ENCODE measurements at places on chromosomes 5 and 9.

DNA sequence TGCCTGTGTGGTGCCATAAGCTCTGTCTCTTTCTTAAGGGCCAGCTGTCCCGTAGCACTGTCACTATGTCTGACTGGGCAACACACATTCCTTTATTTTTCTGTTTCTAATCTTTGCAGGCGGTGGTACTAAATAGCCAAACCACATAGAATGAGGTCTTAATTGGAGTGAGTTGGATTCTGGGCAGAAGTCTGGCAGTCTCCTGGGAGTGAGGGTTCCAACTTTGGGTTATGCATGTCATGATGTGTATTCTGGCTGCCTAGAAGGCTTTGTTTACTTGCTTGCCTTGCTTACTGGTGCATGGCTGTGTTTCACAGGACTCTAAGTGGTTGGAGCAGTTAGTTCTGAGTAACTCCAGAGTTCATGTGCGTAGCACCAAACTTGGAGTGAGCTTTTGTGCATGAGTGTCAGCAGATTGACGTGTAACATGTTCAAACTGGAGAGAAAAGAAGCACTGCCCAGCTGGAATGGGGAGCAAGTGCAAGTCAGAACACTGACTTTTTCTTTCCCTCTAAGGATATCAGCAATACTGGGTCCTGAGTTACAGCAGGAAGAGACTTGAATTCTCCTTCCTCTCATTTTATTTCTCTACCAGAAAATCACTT lies 185.8 kb downstream of the PCSK1 start:
- no peak for DNase-seq

DNA sequence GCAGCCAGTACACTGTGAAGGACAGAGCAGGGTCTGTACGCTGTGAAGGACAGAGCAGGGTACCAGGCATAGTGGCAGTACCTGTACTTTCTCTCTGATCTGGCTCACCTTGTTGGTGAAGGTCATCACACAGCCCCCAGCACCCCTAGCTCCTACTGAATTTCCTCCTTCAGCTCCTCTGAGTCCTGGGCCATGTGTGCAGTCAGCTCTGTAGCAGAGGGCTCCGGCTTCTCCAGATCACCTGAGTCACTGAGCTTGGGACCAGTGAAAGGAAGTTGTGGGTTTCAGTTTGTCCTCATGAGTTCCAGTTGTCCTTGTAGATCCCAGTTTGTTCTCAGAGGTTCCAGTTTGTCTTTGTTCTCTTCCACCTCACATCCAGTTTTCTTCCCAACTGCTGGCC lies 5.5 kb downstream of the NUDT2 start:
- DNase-seq, result no peak

- DNase-seq, result no peak
These were observed 214.4 kb upstream of the S1PR3 start for GRCh38 chr9:88776717-88777497.

DNA sequence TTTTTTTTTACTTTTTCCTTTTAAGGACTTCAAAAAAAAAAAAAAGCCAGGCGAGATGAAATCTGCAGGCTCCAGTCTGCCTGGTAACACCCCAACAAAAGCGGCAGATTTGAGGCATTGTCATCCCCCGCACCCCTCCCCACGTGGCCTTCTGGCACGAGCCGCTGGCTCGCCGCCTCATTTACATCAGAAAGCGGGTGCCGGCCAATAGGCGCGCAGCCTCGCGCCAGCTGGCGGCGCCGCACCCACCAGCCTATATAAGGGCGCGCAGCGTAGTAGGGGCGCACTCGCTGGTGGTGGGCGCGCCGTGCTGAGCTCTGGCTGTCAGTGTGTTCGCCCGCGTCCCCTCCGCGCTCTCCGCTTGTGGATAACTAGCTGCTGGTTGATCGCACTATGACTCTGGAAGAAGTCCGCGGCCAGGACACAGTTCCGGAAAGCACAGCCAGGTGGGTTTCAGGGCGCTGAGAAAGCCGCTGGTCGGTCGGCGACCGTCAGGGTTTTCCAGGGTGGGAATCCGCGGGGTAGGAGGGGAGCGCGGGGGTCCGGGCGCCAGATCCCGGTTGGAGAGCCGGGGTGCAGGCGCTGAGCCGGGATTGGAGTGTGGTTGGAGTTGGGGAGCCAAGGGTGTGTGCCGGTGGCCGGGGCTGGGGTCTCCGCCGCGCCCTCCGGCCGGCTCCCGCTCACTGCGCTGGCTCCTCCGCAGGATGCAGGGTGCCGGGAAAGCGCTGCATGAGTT lies at the start of gene GADD45G:
TSS of gene GADD45G (plus strand) at position 284 of the 736 bp plus-strand sequence. CDS start at position 394, 110 bp downstream.
- DNase-seq, result peak; percentile 84

GRCh38 chr9:10704720-10705119 lies 91.9 kb upstream of the PTPRD start:
- no peak for DNase-seq

- DNase-seq, result no peak
These were observed 24.4 kb upstream of the GAS1 start for GRCh38 chr9:86971742-86972141.

DNA sequence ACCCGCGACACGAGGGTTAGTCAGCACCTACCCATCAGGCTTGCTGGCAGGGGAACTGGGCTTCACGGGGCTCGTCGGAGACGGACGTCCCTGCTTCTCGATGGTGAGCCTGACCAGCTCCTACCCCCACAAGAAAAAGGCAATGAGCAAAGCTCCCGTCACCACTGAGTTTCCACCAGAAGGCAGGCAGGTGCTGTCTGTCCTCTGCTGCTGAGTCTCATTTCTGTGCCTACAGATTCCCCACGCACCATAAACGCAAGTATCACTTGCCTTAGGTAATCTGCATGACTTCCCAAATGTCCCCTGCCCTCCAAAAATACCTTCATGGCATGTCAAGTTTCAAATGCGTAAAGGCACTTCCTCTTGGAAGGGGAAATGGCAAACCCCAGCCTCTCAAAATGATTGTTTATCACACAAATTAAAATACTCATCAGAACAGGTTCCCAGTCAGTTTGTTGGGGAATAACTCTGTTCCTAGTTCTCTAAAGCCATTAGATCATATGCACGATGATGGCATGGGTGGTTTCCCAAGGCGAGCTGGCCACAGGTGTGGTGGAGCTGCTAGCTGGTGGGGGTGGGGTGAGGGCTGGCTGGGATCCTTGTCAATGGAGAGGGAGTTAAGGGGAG lies 85.0 kb downstream of the PRRT1B start:
- no peak for DNase-seq

GRCh38 chr9:110027671-110028081 lies 180.3 kb downstream of the C9orf152 start:
- no peak for DNase-seq

DNA sequence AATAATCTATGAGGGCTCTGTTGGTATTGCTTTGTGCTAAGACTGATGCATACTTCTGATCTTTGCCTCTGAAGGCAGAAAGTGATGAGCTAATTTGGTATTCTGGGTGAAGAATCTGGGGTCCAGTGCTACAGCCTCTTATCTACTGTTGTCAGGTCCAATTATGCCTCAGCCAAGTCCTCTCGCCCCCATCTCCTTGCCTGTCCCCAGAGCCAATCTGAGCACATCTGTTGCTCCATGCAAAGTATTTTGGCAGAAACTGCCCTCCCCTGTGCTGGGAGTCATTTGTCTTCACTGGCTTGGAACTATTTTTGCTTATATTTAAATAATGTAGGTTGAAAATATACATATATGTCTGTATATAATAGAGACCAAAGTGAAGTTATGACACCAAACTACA lies 23.4 kb downstream of the LSM11 start:
- DNase-seq, result no peak

DNA sequence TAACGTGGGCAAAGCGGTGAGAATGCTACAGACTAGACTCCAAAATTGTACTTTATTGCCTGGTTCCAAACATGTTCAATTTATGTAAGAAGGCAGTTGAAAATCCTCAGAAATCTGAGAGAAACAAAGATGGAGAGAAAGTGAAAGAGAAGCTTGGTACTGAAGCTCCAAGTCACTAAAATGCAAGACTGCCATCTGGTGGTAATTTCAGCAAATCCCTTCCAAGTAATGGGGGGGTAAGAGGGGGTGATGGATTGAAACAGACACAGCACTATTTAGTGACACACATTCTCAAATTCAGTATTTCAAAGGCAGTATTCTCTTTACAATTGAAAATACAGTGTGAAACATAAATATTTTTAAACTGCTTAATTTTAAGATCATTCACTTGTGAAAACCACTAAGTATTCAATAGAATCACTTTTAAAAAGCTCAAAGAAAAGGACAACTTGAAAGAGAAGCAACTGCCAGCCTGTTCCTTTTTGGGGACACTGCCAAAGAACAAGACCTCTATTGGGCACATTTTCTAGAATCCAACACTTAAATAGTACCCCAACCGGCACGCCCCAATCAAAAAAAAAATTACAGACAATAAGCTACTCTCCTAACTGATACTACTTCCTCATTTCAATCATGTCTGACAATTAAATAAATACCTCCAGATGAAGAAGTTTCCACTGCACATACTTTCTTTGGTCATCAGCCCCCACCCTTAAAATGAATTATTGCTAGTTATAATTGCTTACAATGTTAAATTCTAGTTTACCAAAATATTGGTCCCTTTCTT lies 131.5 kb downstream of the AGTPBP1 start:
- DNase-seq, result peak; percentile 61

GRCh38 chr5:72209147-72210115 lies 102.2 kb downstream of the MAP1B start:
- no peak for DNase-seq

- no peak for DNase-seq
These were observed 369.2 kb upstream of the PDE4D start for GRCh38 chr5:60262576-60263295.

DNA sequence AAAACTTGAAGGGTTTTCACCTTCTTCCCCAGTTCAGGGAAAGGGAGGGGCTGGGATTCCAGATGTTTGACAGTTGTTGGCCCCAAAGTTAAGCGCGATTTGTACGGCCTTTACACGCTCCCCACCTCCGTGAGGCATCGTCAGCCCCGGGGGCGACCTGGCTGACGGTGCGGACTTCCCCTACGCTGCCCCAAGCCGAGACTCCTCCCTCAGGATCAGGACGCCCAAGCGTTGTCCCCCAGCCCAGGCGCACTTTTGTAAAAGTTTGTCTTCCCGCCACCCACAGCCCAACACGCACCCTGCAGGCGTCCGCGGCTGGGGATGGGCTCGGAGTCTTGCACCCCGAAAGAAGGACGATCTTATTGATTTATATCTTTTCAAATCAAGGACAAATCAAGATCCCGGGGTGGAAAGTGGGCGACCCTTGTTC lies 713 bp downstream of the MOB3B start:
- peak; percentile 45 for DNase-seq

GRCh38 chr5:94661086-94661485 lies 42.6 kb downstream of the SLF1 start:
- no peak for DNase-seq

GRCh38 chr9:3224931-3225330 lies 300.9 kb downstream of the RFX3 start:
- no peak for DNase-seq

- no peak for DNase-seq
These were observed 149.3 kb downstream of the NTRK2 start for GRCh38 chr9:84818791-84819190.

GRCh38 chr9:93302586-93303257 lies 118.8 kb downstream of the WNK2 start:
- peak; percentile 52 for DNase-seq

- DNase-seq, result no peak
These were observed 46.3 kb downstream of the GGTA1 start for GRCh38 chr9:121453232-121453892.

- DNase-seq, result no peak
These were observed 50.5 kb upstream of the ICE1 start for GRCh38 chr5:5371957-5372356.

GRCh38 chr9:30349526-30350513 lies 2034.6 kb upstream of the ACO1 start:
- no peak for DNase-seq

DNA sequence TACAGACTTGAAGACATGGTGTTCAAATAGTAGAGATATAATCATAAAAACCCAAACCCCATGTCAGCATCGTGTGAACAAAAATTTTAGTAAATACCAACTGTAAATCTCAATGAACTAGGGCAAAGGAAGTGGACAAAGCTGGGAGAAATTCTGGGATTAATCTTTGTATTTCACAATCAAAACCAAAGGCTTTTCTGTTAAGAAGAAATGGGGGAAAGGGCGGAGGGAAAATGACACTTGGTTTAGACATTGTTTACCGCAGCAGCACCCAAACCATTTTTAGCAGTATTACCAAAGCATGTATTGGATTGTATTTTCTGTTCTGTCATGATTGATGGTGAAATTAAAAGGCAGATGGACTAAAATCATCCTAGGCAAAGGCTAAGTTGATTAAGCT lies 134.2 kb upstream of the PRSS3 start:
- DNase-seq, result no peak
